ENCODE measurements at places on chromosomes 13 and 19.

DNA sequence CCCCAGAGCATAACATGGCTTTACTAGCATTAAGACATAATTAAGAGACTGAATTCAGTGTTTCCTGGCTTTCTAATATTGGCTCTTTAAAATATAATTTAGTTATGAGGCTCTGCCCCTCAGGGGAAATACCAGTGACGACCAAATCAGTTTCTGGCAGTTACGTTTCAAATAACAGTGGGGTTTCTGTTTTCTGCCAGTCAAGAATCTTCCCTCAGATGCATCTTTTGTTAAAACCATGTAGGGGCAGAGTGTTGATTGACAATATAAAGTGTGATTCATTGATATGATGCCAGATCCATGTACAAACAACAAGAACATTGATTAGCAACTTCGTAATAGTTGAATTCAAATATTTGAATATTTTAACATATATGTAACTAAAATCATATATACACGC, 1169.7 kb downstream of the DIAPH3 start:
- DNase-seq = no peak

DNA sequence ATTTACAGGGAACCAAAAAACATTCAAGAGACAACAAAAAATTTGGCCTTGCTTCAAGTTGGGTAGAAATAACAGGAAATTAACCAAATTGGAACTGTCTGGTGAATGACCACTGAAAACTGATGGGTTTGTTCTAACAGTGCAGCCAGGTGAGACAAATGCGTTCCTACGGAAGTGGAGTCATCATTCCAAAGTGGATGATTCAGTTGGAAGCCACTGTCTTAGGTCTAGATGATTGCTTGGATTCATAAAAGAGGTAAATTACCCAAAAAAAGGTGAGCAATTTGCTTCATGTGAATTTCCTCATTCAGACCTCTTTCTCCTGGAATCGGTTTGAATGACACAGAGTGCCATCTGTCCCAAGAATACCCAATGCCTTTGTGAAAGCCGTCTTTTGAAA, 87.1 kb upstream of the IPO5 start:
- DNase-seq = no peak

DNA sequence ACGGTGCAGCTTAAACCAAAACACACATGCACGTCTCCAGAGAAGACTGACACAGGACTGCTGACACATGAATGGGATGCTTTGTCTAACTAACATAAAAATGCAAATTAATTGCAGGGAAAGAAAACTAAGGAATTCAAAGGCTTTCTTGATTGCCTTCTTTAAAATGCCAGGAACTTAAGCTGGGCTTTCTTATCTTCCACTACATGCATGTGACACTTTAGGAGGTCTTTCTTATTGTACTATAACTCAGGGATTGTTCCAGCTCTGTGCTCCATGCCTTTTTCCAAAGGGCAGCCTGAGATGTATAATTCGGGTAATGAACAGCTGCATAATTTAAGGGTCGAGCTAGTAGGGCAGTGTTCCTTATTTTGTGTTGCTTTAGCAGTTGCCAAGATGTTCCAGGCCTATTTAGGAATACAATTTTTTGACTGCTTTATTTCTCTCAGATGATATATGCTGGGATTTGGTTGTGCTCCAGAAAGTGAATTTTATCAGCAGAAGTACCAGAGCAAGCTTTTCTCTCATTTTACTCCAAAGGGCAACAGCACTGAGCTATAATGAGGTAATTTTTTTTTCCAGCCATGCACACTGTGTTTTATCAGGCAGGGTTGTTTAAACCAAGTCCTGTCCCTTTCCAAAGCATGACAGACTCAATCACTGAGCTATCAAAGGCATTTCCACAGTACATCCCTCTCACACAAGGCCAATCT, 885.2 kb downstream of the PCDH9 start:
- no peak for DNase-seq

- DNase-seq = peak; percentile 75
These were observed 263 bp downstream of the RHPN2 start for GRCh38 chr19:33064458-33064791.

DNA sequence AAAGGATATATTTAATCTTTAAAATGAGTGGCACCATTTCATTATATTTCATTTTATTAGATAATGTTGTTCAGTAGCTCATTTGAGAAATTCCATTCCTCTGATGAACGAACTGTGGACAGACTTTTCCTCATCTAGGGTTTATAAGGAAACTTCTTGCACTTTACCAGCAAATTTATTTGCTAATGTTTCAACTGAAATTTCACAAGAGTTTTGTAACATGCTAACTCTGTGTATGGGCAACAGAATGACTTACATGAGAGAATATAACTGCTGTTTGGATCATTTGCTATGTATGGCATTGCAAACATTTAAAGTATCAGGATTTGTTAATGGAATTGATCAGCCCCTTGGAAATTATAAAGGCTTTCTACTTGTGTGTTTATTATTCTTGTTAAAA, 3.7 kb upstream of the IRS2 start:
- no peak for DNase-seq

DNA sequence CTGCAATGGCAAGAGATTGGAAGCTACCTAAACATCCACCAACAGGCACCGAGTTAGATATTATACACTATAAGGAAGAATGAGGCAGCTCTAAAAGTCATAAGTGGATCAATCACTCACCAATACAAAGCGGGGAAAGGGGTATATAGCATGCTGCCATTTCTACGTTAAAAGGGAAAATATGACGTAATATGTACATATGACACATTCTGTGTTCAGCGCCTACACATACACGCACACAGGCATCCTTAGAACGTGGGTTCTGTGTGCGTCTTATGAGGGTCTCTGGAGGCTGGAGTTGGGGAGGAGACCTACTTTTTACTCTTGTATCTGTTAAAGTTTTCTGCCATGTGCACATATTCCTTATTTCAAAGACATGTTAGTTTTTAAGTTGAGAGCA, 5.9 kb downstream of the IL17D start:
- DNase-seq = no peak

GRCh38 chr19:30674656-30675055, 302.5 kb downstream of the ZNF536 start:
- DNase-seq = no peak

DNA sequence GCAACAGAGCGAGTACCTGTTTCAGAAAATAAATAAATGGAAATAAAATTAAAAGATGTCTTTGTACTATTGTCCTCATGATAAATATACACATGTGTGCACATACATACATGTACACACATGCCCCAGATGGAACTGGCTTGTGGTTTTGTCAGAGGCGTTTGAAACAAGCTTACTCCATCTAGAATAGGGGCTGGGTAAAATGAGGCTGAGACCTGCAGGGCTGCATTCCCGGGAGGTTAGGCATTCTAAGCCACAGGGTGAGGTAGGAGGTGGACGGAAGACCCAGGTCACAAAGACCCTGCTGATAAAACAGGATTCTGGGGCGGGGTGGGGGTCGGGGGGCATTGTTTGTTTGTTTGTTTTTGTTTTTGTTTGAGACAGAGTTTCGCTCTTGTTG, 8.1 kb upstream of the SIN3B start:
- DNase-seq = no peak

DNA sequence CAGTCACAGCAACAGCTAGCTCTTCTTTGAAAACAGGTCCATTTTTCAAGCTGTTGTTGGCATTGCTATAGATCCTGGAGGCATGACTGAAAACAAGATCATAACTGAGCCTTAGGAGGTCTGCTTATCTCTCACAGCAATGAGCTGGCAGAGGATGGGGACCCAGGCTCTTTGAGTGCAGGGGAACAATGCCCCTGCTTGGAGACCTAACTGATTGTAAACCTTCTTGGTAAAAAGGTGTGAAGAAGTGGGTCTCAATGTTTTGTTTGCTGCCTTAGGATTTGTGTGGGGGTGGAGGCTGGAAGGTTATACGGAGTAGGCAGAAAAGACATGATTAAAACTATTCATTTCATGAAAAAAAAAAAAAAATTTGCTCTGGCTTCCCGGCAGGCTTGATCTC, 94.6 kb downstream of the EFNB2 start:
- no peak for DNase-seq

- DNase-seq = no peak
These were observed 3.4 kb upstream of the UBE2L5 start for GRCh38 chr13:30418717-30419459.

- no peak for DNase-seq
These were observed 264.4 kb downstream of the UQCRFS1 start for GRCh38 chr19:28948566-28948965.

- no peak for DNase-seq
These were observed 86.2 kb downstream of the IRS2 start for GRCh38 chr13:109700176-109700575.

- DNase-seq = no peak
These were observed 24.7 kb downstream of the DPF1 start for GRCh38 chr19:38199340-38199739.

DNA sequence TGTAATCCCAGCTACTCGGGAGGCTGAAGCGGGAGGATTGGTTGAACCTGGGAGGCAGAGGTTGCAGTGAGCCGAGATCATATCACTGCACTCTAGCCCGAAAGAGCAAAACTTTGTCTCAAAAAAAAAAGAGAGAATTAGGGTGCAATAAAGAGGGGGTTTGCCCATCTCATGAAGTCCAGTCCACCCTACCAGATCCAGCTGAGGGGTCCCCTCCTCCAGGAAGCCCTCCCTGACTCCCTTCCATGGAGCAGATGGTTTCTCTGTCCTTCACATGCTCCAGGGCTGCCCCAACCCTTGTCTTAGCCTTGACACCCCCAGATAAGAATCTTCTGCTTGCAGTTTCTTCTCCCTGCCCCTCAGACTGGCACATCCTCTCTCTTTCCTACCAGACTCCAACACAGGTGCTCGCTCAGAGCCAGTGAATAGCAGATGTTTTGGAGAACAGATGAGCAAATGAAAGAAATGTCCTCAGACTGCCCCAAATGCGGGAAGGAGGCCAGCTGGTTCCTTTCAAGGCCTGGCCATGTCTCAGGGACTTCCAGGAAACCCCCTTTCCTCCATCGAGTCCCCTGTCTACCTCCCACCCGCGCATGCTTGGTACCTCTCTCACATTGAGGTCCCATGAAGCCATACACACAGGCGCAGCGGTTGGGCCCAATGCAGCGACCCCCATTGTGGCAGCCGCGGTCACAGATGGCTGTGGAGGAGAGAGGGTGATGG, 5.0 kb downstream of the FBN3 start:
- no peak for DNase-seq

DNA sequence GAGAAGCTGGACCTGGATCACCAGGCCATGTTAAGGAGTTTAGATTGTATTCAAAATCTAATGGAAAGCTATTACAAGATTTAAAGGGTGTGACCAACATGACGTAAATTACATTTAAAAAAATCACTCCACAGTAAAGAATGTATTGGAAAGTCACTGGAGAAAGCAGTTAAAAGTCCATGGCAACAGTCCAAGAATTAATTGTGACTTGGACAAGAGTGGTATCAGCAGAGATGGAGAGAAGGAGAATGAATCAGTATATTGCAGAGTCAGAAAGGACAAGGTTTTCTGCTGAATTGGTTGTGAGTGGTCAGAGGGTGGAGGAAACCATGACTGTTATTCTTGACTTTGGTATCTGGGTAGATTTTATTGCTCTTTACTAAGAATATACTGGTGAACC, 535.1 kb upstream of the SLITRK1 start:
- DNase-seq = no peak

GRCh38 chr19:8370176-8371010, 6.4 kb downstream of the ANGPTL4 start:
- DNase-seq = peak; percentile 27

- DNase-seq = no peak
These were observed 99.6 kb downstream of the CCNA1 start for GRCh38 chr13:36531746-36532486.

DNA sequence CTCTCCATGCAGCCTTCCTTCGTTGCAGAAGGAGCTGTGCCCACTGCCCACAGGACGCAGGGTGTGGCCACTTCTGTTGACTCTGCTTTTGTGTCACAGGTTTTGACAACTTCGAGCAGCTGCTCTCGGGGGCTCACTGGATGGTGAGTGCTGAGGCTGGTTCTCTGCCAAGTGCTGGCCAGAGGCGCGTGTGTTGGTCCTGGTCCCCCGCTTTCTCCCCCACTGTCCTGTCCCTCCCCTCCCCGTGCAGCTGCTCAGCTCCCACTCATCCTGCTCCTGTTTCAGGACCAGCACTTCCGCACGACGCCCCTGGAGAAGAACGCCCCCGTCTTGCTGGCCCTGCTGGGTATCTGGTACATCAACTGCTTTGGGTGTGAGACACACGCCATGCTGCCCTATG, 10.6 kb upstream of the PDCD2L start:
- DNase-seq = peak; percentile 13

- DNase-seq = no peak
These were observed 6.1 kb upstream of the ZNF98 start for GRCh38 chr19:22427960-22428913.

DNA sequence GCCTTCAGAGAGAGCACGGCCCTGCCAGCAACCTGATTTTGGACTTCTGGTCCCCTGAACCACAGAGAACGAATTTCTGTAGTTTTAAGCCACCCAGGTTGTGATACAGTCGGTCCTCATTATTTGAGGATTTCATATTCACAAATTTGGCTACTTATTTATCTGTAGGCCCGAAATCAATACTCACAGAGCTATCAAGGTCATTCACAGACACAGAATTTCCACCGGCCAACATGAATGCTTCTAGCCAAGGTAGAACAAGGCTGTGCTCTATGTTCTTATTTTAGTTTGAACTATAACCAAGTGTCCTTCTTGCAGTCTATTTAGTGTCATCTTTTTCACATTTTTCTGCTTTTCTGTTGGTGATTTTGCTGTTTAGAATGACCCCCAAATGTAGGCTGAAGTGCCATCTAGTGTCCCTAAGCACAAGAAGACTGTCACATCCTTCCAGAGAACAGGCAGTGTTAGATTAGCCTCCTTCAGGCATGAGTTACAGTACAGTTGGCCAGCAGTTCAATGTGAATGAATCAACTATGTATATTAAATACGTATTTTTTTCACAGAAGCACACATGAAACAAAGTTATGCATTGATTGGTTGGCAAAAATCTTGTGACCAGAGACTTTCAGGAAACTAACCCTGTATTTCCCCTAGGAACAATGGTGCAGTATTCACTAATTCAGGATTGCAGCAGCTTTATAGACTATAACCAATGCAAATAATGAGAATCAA, 63.5 kb downstream of the C13orf42 start:
- no peak for DNase-seq

- no peak for DNase-seq
These were observed 194.9 kb downstream of the LACC1 start for GRCh38 chr13:44074611-44075010.

DNA sequence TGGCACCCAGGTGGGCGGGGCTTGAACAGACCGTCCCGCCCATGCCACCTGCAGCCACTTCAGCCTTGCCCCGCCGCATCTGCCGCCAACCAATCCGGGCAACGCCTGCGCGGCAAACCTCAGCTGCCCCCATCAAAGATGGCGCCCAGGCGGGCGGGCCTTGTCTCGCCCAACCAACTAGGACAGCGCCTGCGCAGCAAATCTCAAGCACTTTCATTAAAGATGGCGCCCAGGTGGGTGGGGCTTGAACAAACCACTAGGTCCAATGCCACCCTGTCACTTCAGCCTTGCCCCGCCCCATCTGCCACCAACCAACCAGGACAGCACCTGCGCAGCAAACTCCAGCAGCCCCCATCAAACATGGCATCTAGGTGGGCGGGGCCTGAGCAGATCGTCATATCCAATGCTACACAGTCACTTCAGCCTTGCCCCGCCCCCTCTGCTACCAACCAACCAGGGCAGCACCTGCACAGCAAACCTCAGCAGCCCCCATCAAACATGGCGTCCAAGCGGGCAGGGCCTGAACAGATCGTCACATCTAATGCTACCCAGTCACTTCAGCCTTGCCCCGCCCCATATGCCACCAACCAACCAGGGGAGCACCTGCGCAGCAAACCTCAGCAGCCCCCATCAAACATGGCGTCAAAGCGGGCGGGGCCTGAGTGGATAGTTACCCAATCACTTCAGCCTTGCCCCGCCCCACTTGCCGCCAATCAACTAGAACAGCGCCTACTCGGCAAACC, 1.4 kb downstream of the PEG3 start:
- no peak for DNase-seq
